ENCODE measurements at places on chromosomes 2 and 18.

DNA sequence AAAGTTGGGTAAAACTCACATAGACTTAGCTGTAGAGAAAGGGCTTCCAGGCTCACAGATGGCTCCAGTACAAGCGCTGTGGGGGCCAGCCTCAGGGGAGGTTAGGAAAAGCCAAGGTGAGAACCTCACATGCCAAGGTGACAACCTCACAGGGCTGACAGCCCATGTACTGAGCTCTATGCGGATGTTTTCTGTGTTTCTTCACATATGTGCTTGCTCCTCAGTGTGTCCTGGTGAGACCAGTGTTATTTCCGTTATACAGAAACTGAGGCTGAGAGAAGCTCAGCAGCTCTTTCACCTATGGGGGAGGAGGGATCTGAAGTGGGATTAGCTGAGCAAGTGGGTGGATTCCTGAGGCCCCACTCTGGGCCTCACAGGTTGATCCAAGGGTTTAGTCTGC is 67.3 kb downstream of the INPP4A start:
- DNase-seq: no peak

DNA sequence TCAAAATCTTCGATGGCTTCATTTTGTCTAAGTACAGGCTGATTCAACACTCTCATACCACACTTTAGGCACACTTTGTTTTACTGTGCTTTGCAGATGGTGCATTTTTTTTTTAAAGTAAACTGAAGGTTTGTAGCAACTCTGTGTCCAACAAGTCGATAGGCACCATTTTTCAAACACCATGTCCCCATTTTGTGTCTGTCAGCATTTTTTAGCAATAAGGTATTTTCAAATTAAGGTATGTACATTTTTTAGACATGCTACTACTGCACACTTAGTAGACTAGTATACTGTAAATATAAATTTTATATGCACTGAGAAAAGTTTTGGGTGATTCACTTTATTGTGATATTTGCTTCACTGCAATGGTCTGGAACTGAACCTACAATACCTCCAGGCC is 44.4 kb downstream of the ORC4 start:
- no peak for DNase-seq

GRCh38 chr2:172326211-172326509 is 101.2 kb upstream of the ITGA6 start:
- no peak for DNase-seq

DNA sequence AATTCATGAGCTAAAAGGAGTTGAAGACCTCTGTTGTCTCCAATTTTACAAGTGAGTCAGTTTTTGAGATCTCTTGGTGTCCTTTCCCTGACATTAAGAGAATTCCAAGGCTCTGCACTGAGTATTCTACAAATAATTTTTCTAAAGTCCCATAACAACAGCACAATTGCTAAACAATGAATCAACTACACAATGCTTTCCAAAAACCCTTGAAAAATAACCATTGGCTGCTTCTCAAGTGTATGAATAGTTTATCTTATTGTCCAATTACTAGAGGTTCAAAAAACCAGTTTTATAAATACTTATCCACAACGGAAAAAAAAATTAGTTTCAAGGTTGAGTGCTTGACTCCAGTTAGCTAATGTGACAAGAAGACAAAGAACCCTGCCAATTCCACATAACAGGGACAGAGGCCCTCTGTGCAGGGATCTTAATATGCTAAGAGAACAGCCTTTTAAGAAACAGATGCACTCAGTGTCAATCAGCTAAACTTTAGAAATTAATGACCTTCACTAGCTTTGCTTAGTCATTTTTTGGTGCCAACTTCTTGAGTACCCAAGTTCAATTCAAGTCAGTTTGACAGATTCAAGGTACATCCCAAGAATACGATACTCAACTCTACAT is 266.6 kb upstream of the CYP26B1 start:
- no peak for DNase-seq
